ENCODE measurements at places on chromosomes 6 and 20. TPM values are rescaled to one million over a fixed set of nuclear protein-coding genes. Genes with fewer than 3 reads are reported as not detected.

The EPB41L2 gene
- total RNA-seq, result 267 TPM

The OXT gene
- total RNA-seq, result 1.8 TPM

The RSPH4A gene
- 0.42 TPM for total RNA-seq

The SMLR1 gene
- not detected for total RNA-seq

The GABRR1 gene
- total RNA-seq, result not detected

The EFCAB8 gene
- not detected for total RNA-seq

The SLC52A3 gene
- 13.2 TPM for total RNA-seq

The EDN1 gene
- total RNA-seq, result 28.0 TPM

The NHSL1 gene
- 15.9 TPM for total RNA-seq

The SRXN1 gene
- 18.8 TPM for total RNA-seq

- no peak for DNase-seq
Measured at GRCh38 chr6:6969761-6970223, 138.0 kb upstream of the RREB1 start.

GRCh38 chr20:50282592-50283241, 92.1 kb downstream of the CEBPB start:
- no peak for DNase-seq

- DNase-seq, result no peak
Measured at GRCh38 chr20:38537176-38537575, 43.8 kb upstream of the ADIG start.

DNA sequence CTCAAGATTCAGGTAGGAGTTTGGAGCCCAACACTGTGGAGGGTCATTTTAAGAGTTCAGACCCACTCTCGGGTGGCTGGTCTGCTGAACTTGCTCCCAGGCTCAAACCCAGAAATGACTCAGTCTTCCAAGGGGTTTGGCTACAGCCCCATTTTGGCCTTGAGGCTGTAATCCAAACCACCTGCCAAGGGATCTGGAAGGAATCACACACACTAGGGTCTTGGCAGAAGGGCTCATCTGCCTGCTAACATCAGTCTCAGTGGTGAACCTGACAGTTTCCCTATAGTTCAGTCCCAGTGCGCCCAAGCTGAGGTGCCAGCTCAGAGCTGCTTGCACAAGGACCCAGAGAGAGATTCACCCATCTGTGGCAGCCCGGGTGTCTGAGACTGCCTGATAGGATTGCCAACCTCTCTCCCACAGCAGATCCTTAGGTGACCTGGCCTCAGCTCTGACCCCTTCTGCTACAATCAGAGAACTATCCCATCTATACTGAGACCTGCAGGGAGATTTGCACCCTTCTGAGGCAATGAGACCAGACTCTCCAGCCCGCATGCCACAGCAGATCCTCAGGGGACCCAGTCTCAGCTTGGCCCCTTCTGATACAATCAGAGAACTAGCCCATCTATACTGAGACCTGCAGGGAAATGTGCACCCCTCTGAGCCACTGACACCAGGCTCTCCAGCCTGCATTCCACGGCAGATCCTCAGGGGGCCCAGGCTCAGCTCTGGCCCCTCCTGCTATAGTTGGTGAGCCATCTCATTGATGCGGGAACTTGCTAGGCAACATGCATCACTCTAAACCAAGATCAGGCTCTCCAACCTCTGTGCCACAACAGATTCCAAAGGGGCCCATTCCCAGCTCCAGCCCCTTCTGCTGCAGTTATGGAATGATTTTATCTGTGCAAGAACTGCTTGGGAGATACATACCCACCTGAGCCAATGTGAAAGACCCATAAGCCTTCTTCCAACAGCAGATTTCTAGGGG, 48.2 kb downstream of the THBS2 start:
- DNase-seq, result no peak

DNA sequence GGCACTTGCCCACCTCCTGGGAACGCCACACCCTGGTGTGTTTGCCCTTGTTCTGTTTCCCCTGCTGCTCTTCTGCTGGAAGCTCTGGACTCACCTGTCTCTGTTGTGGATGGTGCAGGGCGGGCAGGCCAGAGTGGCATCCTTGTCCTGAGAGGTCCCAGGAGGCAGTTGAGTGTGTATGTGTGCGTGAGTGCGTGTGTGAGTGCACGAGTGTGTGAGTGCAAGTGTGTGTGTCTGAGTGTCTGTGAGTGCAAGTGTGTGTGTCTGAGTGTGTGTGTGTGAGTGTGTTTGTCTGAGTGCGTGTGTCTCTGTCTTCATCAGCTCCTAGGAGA, 12.2 kb downstream of the IGF2R start:
- DNase-seq, result no peak

- no peak for DNase-seq
Measured at GRCh38 chr20:49999329-49999728, 16.5 kb downstream of the SNAI1 start.

GRCh38 chr20:38209736-38210405, 44.8 kb upstream of the TGM2 start:
- no peak for DNase-seq

DNA sequence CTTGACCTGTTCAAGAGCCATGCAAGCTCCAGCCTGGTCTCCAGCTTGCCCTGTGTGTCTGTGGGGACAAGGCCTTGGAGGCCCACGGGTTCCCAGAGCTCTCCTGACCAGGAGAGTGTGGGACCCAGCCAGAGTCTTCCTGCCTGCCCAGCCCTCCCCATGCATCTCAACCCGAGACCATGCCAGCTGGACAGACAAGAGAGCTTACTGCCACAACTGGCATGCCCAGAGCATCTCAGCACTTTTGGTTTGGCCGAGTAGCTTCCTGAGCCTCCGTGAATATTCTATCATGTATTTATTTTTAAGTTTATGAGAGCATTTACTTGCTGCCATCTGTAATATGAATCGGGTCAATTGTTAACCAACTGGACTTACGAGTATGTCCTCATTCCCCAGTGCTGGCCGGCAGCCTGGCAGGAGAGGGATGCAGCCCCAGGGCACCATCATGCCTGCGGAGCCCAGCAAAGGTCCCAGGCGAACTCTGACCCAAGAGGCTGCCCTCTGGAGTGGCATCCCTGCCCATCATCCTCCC, 14.9 kb downstream of the IP6K3 start:
- DNase-seq, result no peak

DNA sequence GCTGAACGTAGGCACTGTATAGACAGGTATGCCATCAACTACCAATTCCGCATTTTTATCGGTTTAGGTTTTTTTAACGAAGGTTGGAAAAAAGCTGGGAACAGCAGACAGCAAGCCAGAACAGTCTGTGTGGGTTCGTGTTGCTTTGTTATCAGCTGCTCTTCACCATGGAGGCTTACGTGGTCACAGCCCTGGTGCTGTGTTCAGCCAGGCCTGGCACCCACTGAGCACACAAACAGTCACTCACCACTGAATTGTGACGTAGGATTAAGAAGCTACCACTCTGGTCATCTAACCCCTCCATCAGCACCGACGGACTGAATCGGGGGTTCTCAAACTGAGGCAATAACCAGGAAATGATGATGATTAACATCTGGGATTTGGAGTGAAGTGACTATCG, 13.2 kb downstream of the FAM210B start:
- DNase-seq, result no peak

- DNase-seq, result no peak
Measured at GRCh38 chr20:9099372-9099771, 30.5 kb downstream of the PLCB4 start.

- DNase-seq, result no peak
Measured at GRCh38 chr6:53931086-53931485, 136.3 kb downstream of the LRRC1 start.

GRCh38 chr6:121686611-121687023, 251.2 kb downstream of the GJA1 start:
- DNase-seq, result no peak

DNA sequence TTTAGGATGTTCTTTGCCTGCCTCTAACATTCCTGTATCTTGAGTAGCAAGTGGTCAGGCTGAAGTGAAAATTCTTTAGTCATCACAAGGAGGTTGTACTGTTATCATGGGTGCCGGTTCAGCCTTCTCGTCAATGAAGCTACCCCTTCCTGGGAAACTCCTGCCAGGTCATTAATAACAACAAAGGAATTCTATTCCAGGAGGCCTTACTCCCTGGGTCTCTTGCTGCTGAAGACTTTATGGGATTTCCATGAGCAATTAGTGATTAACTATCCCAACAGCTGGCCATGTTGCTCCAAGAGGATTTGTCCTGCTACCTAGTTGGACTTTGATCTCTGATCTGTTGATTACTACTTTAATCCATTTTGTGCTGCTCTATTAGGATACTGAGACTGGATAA, 62.7 kb upstream of the ELOVL5 start:
- no peak for DNase-seq

- DNase-seq, result no peak
Measured at GRCh38 chr20:23302801-23303200, 47.8 kb upstream of the NXT1 start.

DNA sequence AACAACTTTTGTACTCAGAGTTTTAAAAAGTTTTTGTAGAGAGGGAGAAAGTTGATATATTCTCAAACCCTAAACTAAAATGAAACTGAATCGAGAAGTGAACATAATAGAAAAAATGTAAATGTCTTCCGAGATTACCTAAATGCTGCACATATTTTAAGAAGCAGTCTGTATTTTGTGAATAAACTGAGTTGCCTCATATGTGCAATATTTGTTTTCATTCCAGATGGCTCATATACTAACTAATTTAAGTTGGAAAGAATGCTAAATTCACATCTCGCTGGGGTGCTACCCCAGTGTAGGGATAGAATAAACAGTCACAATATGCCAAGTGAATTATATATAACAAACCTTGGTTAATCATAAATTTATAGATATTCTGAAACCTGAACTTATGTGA, 285.9 kb upstream of the THEMIS start:
- DNase-seq, result no peak

GRCh38 chr6:160004419-160005175, 35.7 kb downstream of the IGF2R start:
- DNase-seq, result no peak

DNA sequence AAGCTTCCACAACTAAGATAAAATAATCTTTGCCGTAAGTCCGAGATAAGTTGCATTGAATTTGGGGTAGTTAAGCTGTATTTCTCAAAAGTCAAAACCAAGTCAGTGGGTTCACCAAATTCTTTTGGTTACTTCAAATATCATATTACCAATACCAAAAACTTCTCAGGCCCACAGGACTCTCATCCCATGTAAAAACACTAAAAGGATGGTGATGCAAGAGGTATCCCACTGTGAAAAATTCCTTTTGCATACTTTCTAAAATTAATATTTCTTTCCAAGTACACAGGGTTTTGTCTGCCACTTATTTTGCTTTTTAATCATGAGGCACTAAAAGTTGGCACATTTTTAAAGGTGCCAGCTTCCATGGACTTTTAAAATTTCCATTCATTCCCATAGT, 151.3 kb downstream of the GJA10 start:
- no peak for DNase-seq

Measured in tibial nerve (tissue), 4 donors.